ENCODE measurements at places on chromosomes 2 and 18.
A peak's percentile ranks its signal among the peaks of the same experiment; 100 is the strongest.

DNA sequence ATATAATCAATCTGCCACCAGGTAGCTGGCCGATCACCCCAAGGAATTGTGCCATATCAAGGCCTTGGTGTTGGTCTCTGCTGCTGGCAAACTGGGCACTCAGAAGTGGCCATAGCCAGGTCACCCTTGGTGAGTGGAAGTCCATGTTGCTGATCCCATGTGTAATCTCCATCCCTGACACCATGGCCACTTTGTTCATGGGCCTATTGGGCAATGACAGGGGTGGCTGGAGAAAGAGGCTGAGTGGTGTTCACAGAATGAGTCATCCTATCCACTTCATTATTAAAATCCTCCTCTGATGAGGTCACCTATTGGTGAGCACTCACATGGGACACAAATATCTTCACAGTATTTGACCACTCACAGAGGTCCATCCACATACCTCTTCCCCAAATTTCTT is 26.7 kb upstream of the CD226 start:
- DNase-seq: no peak

- DNase-seq: no peak
These were observed 3.6 kb downstream of the DPP4 start for GRCh38 chr2:162070228-162070936.

DNA sequence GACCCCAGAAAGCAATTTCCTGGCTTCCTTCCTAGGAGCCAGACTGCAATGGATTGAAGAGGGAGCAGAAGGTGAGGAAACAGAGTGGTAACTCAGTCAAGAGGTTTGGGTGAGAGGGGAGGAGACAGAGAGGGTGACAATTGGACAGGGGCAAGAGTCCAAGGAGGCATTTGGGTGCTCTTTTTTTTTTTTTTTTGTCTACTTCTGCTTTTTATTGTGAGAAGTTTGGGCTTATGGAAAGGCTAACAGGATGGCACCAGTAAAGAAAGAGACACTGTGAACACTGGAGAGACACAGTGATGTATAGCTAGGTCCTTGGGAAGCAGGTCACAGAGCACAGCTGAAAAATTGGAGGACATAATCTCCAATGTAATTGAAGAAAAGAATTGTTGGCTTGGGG is 25.0 kb downstream of the CYBRD1 start:
- no peak for DNase-seq

DNA sequence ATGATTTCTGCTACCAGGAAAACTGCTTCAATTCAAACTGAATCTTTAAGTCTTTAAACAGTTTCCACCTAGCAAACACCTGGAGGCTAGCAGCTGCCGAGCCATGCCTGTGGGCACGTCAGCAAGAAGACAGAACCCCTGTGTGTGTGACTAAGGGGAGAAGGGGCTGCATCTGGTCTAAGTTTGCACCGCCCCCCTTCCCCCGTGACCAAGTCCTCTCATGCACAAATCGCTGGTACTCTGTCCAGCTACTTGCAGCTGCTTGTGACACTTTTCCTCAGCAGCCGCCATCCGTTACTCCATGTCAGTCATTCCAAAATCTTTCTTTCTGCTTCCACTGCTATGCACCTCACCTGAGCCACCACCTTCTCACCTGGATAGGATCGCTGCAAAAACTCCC is 355.0 kb downstream of the SS18 start:
- no peak for DNase-seq

- DNase-seq: no peak
These were observed 13.1 kb downstream of the SPR start for GRCh38 chr2:72900191-72900825.

DNA sequence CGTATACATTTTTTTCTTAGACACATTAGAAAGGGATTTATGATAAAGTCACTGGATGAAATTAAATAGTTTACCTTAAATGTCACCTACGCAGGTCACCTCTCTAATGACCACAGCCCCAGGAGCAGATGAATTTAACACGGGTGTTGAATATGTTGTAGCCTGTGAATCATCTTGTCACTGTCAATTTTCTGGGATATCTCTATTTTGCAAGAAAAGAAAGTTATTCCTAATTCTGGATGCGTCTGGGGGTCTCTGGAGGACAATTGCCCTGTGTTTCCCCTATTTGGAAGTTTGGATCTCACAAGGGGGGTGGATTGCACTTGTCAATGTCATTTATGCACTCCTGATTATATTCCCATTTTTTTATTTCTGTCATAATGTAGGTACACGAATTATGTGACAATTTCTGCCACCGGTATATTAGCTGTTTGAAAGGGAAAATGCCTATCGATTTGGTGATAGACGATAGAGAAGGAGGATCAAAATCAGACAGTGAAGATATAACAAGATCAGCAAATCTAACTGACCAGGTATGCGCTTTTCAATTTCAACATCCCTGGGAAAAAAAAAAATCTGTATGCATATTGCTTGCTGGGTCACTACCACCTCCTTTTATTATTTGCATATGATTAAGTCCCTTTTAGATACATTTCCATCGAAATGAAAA is 7.7 kb downstream of the MEIS1 start:
- DNase-seq: no peak

GRCh38 chr2:11712866-11713265 is 33.6 kb upstream of the LPIN1 start:
- no peak for DNase-seq

- no peak for DNase-seq
These were observed 28.0 kb downstream of the HDAC4 start for GRCh38 chr2:239372835-239373234.

- DNase-seq: no peak
These were observed 151.4 kb downstream of the CD8B2 start for GRCh38 chr2:106638580-106638979.

DNA sequence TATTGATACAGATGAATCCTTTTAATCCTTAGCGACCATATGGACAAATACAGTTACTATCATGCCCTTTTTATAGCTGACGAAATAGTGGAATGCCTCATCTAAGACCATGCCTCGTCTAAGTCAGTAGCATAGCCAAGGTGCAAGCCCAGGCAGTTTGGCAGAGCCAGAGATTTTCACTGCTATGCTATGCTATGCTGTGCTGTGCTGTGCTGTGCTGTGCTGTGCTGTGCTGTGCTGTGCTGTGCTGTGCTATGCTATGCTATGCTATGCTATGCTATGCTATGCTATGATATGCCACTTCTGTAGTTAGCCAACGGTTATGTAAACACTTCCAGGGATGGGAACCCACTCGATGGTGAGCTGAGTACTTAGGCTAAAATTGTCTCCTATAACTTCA is 91.6 kb upstream of the MAP4K3 start:
- no peak for DNase-seq

GRCh38 chr2:237923481-237924163 is 43.2 kb upstream of the UBE2F start:
- DNase-seq: peak; percentile 46

DNA sequence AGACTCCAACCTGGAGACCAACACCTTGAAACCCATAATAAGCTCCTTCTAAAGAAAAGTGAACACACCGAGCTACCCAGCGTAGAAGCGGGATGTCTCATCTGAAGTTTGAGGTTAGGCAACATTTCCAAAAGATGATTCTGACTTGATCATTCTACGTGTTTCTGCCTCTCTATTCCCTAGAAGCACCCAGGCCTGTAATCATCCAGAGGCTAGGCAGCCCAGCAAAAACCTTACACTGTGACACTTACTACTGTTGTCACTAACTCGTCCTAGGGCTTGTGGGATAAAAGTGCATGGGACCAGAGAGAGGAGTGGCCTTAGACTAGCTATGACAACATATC is 1.4 kb downstream of the ZBTB14 start:
- DNase-seq: no peak

GRCh38 chr2:191321861-191322662 is 76.9 kb downstream of the MYO1B start:
- DNase-seq: no peak
